ENCODE measurements at places on chromosomes 7 and 10. TPM values are rescaled to one million over a fixed set of nuclear protein-coding genes. Genes with fewer than 3 reads are reported as not detected.

GRCh38 chr10:124539935-124540641 lies 78.5 kb downstream of the LHPP start:
- DNase-seq, result no peak

GRCh38 chr7:133365917-133366316 lies 113.0 kb downstream of the EXOC4 start:
- no peak for DNase-seq

GRCh38 chr7:11988186-11988585 lies 156.2 kb upstream of the THSD7A start:
- no peak for DNase-seq

- no peak for DNase-seq
Observed at GRCh38 chr10:45421221-45422097, 47.4 kb downstream of the ALOX5 start.

STEAP1 gene
- 70.0 TPM for total RNA-seq

Data from mesenteric fat pad (tissue), 1 donor.